Fibroblast of skin of scalp (primary cell): ENCODE measurements at places on chromosomes 4 and X.

DNA sequence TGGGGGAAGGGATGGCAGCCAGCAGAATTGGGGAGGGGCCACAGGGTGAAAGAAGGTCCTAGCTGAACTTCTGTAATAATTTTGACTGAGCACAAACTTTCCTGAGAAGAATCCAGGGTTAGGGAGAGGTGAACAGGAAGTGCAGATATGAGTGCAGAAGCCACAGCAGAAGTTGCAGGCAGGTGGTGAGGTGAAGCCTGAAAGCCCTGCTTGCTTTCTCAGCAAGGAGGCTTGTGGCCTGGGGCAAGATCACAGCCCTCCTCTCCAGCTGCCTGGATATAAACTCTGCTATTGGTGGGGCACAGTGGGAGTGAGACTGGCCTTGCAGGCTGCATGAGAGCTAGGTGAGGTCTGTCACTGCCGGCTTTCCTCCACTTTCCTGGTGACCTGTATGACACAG is 44.1 kb upstream of the UPRT start:
- DNase-seq, result no peak

GRCh38 chr4:118767109-118767508 is 68.8 kb downstream of the SEC24D start:
- DNase-seq, result no peak

GRCh38 chr4:128521648-128522111 is 234.1 kb upstream of the PGRMC2 start:
- DNase-seq, result peak; percentile 59

DNA sequence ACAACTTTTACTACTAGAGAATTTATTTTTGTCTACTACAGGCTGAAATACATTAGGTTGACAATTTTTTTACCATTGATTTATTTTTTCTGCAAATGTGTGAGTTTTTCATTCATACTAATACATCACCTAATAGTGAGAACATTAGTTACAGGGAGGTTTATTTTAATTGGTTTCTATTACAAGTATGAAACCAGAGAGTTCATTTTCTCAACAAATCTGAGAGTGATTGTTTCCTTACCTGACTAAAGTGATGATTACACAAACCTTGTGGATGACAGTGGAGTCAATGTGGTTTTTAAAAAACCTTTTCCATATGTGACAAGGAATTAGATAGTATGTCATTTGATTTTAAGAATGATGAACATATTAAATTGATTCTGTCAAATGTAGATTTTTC is 227.4 kb downstream of the PALLD start:
- no peak for DNase-seq

DNA sequence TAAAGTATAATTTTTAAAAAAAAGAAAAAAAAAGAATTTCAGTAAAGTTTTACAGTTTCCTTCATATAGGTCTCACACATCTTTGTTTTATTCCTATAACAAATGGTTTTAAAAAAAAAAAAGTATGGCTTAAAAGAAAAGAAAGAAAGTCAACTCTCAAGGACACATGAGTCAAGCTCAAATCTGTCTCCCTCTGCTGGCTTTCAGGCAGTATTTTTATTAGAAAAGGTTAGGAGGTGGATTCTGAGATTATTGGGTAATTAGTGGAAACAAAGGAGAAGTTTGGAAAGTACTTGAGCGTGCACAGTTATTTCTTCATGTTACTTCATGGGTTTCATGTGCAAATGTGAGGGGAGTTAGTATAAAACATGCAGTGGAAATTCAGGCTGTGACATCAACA is 36.6 kb upstream of the BTC start:
- no peak for DNase-seq

- no peak for DNase-seq
Measured at GRCh38 chr4:140305053-140305452, 68.4 kb upstream of the SCOC start.

GRCh38 chr4:34158878-34159277 is 2085.4 kb downstream of the ARAP2 start:
- peak; percentile 68 for DNase-seq

DNA sequence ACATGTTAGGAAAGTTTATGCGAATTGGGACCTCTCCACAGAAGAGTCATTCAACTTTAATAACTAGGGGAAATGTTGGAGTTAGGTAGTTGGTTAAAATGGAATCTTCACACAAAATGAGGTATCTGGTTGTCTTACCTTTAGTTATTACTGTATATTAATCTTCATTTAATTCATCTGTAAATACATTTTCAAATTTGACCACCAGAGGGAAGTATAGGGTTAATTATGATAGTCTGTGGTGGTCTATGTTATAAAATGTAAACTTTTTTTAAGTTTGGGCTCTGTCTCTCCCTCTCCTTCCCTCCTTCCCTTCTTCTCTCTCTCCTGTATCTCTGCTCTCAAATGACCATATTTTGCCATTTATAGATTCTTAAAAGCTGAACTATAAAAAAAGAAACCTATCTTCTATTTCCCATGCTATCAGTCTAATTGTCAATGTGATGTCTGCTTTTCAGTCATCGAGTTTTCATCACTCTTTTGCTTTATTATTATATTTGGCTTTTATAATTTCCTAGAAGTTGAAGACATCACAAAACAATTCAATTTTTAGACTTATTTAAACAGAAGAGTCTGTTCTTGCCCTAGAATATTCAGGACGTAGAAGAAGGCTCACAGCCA is 49.8 kb downstream of the TMEM144 start:
- DNase-seq, result peak; percentile 50

DNA sequence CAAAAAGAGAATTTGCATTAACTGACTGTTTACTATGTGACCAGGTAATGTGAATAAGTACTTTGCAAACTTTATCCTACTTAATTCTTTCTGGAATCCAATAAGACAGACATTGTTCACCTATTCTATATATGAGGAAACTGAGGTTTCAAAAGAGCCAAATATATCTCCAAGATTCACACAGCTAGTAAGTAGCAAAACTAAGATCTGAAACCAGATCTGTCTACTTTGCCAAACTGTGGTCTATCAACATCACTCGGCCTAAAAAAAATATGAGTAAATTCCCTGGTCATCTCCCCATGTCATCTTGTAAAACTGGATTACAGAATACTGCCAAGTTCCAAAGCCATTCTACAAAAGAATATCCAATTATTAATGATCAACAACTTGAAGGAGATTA is 52.8 kb downstream of the ANAPC10 start:
- no peak for DNase-seq

DNA sequence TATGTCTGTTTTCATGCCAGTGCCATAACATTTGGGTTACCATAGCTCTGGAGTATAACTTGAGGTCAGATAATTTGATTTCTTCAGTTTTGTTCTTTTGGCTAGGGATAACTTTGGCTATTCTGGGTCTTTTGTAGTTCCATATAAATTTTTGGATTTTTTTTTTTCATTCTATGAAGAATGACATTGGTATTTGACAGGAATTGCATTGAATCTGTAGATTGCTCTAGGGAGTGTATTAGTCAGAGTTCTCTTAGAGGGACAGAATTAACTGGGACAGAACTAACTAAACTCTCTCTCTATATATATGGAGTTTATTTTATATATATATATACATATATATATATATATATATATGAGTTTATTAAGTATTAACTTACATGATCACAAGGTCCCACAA is 32.2 kb upstream of the SLIT2 start:
- peak; percentile 57 for DNase-seq

GRCh38 chr4:8910100-8910821 is 38.6 kb upstream of the HMX1 start:
- no peak for DNase-seq

DNA sequence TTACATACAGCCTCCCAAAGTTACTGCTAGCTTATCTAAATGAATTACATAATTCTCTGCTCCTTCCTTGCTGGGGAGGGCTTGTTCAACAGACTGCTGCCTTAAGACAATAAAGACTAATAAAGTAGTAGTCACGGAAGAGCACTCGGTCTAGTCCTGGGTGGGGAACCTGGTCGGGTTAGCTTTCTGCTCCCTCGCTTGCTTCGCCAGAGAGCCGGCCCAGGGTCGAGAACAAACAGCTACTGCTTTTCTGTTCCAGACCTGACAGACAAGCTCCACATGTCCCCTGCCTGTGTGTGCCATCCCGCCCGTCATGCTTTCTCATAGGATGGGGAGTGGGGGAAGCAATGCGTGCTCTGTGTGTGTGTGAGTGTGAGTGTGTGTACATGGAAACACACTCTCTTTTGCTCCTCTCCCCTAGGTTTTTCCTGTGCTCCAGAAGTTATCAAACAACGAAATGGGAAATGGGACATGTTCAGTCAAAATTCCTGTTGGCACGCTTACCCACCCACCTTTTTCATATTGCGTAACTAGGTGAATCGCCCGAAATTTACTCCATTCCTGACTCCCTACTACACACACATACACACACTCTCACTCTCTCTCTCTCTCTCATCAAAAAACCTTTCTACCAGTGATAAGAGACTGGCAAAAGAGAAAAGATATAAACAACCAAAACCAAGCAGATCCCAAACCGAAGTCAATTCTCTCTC is 1.3 kb downstream of the NPY1R start:
- no peak for DNase-seq

- DNase-seq, result no peak
Measured at GRCh38 chr4:114921191-114921590, 192.2 kb downstream of the NDST4 start.

- peak; percentile 60 for DNase-seq
Measured at GRCh38 chrX:18574591-18574990, 97.3 kb downstream of the RS1 start.

- peak; percentile 53 for DNase-seq
Measured at GRCh38 chrX:22399437-22400192, 126.9 kb downstream of the CBLL2 start.

- DNase-seq, result no peak
Measured at GRCh38 chrX:74510401-74510800, 89.1 kb downstream of the SLC16A2 start.

DNA sequence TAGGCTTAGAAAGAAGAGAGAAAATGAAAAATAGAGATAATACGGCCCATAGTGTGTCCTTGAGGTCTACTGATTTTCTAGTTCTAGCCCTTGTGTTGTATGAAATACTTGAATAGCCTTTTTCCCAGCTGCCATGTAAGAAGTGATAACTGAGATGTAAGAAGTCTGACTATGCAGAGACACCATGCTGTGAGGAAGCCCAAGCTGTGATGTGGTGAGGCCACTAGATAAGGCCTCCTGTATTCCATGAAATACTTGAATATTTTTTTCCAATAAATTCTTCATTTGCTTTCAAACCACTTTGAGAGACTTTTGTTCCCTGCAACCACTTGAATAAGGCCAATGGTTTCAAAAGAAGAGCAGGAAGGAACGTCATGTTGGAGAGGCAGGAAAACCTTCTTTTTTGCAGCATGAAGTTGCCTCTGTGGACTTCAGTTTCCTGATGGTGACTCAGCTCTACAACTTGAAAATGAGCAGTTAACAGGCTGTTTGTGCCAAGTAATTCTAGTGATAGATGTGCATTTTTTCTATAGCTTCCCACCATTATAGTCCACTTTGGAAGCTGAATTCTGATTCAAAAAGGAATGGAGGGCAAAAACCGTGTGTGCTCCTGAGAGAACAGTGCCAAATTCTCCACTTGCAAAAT is 25.5 kb upstream of the FAM9C start:
- peak; percentile 19 for DNase-seq

GRCh38 chr4:1658146-1658545 is 26.0 kb downstream of the FAM53A start:
- peak; percentile 8 for DNase-seq

GRCh38 chrX:108224727-108225621 is 133.4 kb downstream of the ATG4A start:
- DNase-seq, result peak; percentile 17
